ENCODE measurements at places on chromosomes 5 and 9. TPM values are rescaled to one million over a fixed set of nuclear protein-coding genes. Genes with fewer than 3 reads are reported as not detected.
A peak's percentile ranks its signal among the peaks of the same experiment; 100 is the strongest.

DNA sequence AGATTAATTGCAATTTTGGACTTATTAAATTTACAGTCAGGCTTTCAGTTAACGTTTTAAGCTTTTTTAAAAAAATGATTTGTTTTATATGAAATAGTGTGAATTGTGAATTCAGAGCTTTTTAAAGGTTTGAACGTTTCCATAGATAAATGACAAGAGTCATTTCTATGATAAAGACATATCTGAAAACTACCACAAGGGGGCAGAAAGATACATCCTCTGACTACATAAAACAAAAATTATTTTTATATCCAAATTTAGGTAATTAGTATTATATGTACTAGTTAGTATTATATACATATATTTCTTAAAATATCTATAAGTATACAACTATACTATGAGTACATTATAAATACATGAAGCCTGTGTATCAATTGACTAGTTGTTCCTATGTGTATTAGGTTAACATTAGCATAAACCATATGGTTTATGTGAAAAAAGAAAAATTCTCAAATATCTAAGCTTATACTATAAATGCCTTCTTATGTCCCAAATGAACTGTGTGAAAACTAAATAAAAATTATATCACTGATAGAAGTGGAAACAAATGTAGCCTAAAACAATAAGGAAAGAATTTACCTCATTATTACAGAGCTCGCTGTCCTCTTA lies 155.2 kb downstream of the MEF2C start:
- no peak for DNase-seq

DNA sequence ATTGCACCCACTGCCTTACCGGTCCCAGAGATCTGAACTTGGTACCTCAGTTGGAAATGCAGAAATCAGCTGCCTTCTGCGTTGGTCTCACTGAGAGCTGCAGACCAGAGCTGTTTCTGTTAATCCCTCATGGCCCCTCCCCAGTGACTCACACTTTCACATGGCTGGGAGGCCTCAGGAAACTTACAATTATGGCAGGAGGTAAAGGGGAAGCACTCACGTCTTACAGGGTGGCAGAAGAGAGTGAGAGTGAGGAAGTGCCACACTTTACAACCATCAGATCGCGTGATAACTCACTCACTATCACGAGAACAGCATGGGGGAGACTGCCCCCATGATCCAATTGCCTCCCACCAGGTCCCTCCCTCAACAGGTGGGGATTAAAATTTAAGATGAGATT lies 648.5 kb downstream of the MTRR start:
- DNase-seq: no peak

- no peak for DNase-seq
Measured at GRCh38 chr5:31244921-31245320, 51.4 kb downstream of the CDH6 start.

DNA sequence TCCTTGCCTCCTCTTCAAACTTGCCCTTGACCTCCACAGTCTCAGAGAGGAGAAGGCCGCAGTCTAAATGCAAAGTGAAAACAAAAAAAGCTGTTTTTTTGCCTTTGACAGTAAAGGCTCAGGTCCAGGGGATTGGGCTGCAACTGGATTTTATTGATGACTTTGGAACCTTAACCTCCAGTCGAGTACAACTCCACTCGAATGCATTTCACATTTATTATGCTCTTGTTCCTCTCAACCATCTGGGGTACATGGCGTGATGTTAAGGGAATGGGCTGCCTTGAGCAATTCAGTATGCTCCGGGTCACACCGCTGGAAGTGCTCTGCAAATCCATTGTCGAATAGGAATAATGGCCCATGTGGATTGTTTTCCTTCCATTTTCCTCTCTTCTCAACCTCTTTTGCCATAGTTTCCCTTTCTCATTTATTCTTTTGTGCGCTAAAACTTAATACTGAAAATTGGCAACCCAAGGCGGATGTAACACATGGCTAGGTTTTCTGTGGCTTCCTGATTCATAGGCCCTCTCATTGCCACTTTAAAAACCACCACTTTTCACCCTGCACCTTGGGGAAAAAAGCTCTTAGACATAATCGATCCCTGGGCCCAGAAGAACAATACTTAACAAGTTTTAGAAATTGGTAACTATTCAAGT lies 34.3 kb downstream of the ITK start:
- DNase-seq: no peak

DNA sequence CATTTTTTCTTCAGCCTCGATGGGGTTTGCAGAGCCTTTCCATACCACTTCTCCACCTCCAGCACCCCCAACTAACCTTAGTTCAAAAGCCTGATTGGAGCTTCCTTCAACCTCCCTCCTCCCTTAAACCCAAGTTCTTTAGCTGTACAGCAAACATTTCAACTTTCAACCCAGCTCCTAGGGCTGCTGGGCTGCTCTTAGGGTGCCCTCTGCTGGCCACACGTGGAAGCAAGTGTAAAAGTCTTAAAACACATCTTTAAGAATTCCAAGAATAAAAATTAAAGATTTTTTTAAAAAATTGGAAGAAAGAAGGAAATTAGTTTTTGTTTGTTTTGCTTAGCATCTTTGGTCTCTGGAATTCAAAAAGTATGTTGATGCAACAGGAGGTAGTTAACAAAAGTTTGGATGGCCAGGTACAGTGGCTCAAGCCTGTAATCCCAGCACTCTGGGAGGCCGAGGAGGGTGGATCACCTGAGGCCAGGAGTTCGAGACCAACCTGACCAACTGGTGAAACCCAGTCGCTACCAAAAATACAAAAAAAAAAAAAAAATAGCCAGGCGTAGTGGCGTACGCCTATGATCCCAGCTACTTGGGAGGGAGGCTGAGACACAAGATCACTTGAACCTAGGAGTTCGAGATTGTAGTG lies 15.5 kb upstream of the HSD17B3 start:
- peak; percentile 61 for DNase-seq

- no peak for DNase-seq
Measured at GRCh38 chr5:124963236-124963919, 216.9 kb upstream of the ZNF608 start.

DNA sequence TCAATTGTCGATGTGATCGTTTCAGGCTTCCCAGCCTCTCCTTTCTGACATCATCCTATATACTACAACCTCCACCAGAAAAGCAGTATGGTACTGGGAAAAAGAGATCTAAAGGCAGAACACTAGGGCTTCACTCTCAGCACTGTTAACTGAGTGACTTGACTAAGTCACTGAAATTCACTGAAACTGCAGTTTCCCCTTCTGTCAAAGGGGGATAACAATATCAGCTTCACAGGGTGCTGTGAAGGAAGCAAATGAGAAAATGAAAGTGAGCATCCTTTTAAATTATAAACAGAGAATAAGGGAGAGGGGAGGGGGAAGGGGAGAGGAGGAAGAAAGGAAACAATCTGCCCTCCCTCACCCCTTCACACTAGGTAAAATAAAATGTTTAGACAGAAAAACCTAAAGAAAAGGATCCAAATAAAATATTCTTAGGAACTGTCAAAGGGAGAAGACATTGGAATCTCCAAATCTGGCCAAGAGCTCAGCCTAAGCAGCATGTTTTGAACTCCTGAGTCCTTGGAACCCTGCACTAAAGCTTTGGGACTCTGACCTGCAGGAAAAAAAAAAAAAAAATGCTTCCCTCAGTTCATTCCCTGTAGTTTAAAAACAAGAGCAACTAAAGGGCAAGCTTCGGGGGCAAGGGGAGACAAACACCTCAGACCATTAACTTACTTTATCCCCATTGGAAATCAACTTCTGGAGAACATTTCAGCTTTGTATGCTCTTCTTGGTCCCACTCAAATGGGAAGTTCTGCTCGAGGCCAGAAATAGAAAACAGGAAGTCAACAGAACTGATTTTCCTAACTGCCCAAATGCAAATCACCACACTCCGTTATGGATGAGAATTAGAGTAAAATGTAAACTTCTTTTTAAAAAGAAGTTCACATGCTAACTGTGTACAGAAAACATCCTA lies 178.3 kb downstream of the DEPDC1B start:
- DNase-seq: no peak

- DNase-seq: no peak
Measured at GRCh38 chr9:82124090-82124489, 135.5 kb downstream of the SPATA31D1 start.

DNA sequence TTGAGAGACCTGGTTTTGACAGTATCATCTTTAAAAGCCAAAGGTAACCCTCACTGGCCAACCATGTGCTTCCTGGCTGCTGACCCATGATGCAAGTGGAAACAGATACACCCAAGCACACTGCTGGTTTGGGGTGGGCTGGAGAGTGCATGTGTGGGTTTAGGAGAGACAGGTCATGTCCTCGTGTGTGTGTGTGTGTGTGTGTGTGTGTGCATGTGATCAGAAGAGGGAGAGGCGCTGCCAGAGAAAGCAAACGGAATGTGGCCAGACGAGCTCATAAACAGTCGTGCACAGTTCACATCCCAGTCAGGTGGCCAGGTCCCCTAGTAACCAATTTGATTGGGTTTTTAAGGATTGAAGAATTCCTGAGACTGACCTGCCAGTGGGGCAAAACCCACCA lies 112.8 kb upstream of the ICE1 start:
- no peak for DNase-seq

GRCh38 chr9:124190761-124191160 lies 67.0 kb upstream of the NEK6 start:
- no peak for DNase-seq

- DNase-seq: no peak
Measured at GRCh38 chr9:95970317-95970716, 94.8 kb downstream of the ERCC6L2 start.

The IFNB1 gene
- not detected for total RNA-seq

The TAF1L gene
- not detected for total RNA-seq

The TERT gene
- not detected for total RNA-seq

The ECM2 gene
- 9.4 TPM for total RNA-seq

Data from lower lobe of right lung (tissue), 2 donors.